ENCODE measurements at places on chromosomes 1 and 21.

DNA sequence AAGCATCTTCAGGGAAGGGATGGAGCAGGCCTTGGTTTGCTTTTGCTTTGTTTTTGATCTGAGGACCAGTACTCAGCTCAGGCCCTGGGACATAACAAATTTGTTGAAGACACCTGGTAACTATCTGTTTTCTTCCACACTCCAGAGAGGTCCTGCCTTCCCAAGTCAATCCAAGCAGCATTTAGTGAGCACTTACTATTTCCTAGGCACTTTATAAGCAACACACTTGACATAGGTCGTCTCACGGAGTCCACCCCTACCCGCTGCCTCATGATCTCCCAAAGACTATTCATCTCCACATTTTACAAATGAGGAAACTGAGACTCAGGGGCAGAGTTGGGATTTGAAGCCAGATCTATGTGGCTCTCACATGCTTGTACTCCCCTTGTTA, 14.4 kb upstream of the EPHA2 start:
- DNase-seq, result no peak

GRCh38 chr1:94590203-94591137, 48.9 kb upstream of the F3 start:
- no peak for DNase-seq

GRCh38 chr1:113166473-113166872, 93.5 kb downstream of the LRIG2 start:
- DNase-seq, result no peak

- no peak for DNase-seq
Observed at GRCh38 chr1:221694109-221694508, 47.8 kb downstream of the DUSP10 start.

DNA sequence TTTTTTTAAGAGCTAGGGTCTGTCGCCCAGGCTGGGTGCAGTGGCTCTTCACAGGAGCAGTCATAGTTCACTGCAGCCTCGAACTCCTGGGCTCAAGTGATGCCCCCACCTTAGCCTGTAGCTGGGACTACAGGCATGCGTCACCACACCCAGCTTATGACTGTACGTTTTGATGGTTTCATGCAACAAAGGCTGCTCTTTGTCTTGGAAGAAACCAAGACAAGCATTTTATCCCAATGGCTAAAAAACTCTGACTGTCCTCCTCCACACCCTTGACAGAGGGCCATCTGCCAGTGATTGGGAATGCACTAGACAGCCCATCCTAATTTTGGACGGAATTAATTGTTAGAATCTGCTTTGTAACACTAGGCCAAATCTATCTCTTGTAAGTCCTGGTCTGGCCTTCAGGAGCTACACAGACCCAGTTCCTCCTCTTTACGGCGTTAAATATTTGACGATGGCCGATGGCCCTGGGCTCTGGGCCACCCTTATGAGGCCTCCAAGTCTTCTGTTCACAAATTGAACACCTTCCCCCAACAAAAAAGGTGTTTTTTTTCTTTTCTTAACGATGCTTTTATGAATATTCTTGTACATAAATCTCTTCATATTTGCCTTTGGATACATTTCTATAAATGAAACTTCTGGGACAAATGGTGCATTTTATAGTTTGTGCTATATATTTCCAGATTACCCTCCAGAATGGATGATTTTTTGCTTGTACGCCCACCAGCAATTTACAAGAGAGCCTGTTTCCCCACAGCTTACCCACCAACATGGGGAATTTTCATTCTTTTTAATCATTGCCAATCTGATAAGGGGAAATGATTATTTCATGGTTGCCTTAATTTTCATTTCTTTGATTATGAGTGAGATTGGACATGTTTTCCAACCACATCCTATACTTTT, 104.8 kb upstream of the SLC25A33 start:
- no peak for DNase-seq

- no peak for DNase-seq
Observed at GRCh38 chr1:67134695-67135094, at the start of gene C1orf141. Gene C1orf141, minus strand, starts transcription at chr1:67134970. Its CDS starts 7,730 bp downstream, at chr1:67127240.

DNA sequence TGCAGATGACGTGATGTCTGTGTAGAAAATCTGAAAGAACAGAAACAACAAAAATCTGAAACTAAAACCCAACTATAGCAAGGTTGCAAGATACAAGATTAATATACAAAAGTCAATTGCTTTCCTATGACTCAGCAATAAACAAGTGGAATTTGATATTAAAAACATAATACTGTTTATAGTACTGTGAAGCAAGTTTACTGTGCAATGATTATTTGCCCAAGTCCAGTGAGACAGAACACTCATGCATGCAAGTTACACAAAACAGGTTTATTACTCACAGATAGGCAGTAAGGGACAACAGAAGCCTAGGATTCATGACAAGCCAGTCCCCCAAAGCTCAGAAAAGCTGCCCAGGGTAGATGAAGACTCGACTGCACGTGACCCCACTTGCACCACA, 62.4 kb upstream of the RAB4A start:
- DNase-seq, result no peak

GRCh38 chr1:204652497-204652896, 33.0 kb downstream of the LRRN2 start:
- no peak for DNase-seq

GRCh38 chr1:226611301-226611700, 62.7 kb downstream of the STUM start:
- DNase-seq, result no peak

- DNase-seq, result no peak
Observed at GRCh38 chr1:24425441-24425840, 9.8 kb downstream of the NIPAL3 start.

GRCh38 chr1:15332525-15332924, 77.2 kb upstream of the EFHD2 start:
- no peak for DNase-seq

GRCh38 chr1:193658081-193658480, 471.7 kb upstream of the B3GALT2 start:
- DNase-seq, result no peak

DNA sequence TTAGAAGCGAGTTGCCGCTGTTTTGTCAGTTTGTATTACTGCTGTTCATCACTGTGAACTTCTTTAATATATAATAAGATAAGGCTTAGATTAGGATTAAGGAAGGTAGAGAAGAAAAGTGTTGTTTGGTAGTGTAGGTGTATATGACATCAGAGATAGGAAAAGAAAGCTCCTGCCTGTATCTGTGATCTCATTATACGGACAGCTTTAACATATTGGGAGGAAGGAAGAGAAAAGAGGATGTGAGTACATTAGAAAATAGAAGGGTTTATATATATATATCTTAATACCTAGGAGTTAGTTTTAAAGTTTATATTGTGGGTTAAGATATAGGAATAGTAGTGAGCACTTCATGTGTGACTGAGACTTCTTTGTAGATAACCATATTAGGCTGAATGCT, 71.0 kb downstream of the RALGPS2 start:
- no peak for DNase-seq

- DNase-seq, result no peak
Observed at GRCh38 chr1:212412374-212412773, 2.3 kb downstream of the PACC1 start.

- no peak for DNase-seq
Observed at GRCh38 chr1:73755649-73756048, 442.3 kb downstream of the LRRIQ3 start.

- no peak for DNase-seq
Observed at GRCh38 chr1:243364866-243365265, 109.0 kb downstream of the SDCCAG8 start.

GRCh38 chr1:17569200-17570139, 30.0 kb downstream of the ARHGEF10L start:
- no peak for DNase-seq

Measured in effector memory CD8-positive, alpha-beta T cell (primary cell).